Suppressor macrophage treated with lipopolysaccharide for 4 hours (primary cell): ENCODE measurements at places on chromosomes 1 and 21.

GRCh38 chr21:26844258-26845065 lies 747 bp downstream of the ADAMTS1 start:
- no peak for DNase-seq

DNA sequence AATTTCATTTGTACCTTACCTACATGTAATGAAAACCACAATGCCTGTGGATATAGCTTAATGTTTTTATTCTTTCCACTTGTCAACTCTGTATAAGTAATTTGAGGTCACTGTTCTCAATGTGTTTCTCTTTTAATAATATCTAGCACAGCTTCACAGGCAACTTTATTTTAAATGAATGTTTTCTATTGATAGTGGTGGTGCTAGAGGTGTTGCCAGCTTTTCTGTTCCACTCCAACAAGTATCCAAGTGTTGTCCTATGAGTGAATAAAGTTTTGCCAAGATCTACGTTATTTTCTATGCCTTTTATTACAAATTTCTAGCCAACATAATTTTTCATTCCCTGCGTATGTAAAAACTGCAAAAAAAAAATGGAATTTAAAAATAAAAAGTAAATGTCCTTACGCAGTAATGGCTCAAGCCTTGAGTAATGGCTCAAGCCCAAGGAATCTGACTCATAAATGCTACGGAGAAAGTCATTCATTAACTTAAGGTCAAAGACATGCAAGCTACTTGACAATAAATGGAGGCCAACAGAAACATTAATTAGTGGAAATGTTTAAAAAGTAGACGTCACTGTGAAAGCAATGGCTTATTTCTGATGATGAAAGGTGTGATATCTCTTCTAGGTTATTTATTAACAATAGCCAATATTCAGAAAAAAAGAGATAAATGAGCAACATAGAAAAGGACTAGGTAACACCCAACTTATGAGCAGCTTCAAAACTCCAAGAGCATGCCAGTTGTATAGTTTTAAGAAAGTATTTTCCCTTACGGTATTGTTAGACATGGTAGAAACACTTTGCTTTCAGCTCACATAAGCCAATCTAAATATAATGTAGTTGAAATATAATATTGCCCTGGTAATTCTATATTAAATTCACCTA lies 71.4 kb downstream of the SLC44A5 start:
- DNase-seq, result no peak

- DNase-seq, result no peak
Observed at GRCh38 chr1:50417507-50417906, 5.7 kb downstream of the DMRTA2 start.

GRCh38 chr1:201127755-201128455 lies 921 bp upstream of the ASCL5 start:
- no peak for DNase-seq

- DNase-seq, result no peak
Observed at GRCh38 chr1:42266253-42267135, 68.5 kb downstream of the FOXJ3 start.
